Activated T-helper 1 cell treated with anti-CD3 and anti-CD28 coated beads, Interleukin-2, amount 50 U/mL, for 16 hours (primary cell): ENCODE measurements at places on chromosomes 7 and 10.

DNA sequence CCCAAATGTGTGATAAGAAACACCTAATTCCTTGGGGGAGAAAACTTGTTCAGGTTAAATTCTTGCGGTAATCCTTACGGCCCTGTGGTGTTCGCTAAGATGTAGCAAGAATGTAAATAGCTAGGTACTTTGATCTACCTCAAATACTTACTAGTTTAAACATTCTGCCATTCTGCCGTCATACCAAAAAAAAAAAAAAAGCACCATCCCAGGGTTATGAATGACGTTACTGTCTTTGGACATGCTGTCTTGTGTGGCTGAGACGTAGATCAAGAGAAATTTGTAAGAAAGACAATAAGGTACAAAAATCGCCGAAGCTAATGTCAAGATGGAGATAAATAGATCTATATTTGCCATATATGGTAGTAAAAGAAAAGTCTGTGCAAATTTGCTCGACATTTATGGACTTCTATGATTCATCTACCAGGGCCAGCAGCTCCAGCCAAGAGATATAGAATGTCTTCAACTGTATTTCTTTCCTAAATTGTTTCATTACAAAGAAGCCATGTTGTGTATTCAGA is 195.6 kb downstream of the CUX1 start:
- no peak for DNase-seq

- DNase-seq = no peak
These were observed 52.5 kb upstream of the SEPTIN7 start for GRCh38 chr7:35748371-35748770.

- no peak for DNase-seq
These were observed 9.1 kb downstream of the C10orf90 start for GRCh38 chr10:126661356-126661755.

DNA sequence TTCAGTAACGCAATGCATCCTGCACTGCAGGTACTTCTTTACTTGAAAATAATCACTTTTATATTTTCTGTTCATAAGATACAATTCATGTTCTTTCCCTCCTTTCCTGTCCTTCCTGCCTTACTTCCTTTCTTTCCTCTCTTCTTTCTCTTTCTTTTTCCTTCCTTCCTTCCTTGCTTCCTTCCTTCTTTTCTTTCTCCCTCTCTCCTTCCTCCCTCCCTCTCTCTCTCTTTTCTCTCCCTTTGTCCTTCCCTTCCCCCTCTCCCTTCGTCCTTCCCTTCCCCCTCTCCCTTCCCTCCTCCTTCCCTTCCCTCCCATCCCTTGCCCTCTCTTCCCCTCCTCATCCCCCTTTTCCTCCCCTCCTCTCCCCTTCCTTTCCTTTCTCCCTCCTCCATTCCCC is 227.8 kb upstream of the KLF6 start:
- DNase-seq = no peak

- no peak for DNase-seq
These were observed 177.1 kb downstream of the DGKI start for GRCh38 chr7:137669706-137670105.

GRCh38 chr10:34116681-34117271 is 698.3 kb downstream of the PARD3 start:
- no peak for DNase-seq

- DNase-seq = no peak
These were observed 50.7 kb upstream of the AMPH start for GRCh38 chr7:38681882-38682281.

- DNase-seq = no peak
These were observed 8.3 kb upstream of the LRRC4 start for GRCh38 chr7:128039544-128039953.

DNA sequence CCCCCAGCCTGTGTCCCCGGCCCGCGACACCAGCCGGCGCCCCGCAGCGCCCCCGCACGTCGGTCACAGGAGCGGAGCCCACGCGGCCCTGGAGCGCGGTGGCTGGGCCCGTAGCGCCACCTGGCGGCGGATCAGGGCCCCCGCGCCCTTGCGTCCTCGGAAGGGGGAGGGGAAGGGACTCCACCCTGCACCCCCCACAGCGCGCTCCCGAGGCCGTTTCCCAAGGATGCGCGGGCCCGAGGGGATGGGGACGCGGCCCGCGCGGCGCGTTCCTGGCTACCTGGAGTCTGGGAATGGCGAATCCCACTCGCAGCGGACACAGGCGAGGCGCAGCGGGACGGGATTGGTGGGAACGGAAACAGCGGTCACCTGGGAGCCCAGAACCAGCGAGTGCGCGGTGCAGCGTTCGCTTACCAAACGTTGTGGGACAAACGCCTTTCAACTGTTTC is 23.8 kb upstream of the MKI67 start:
- peak; percentile 49 for DNase-seq

GRCh38 chr10:47104151-47104605 is 192.9 kb downstream of the PTPN20 start:
- no peak for DNase-seq

GRCh38 chr7:97851683-97852082 is 20.5 kb downstream of the ASNS start:
- no peak for DNase-seq

DNA sequence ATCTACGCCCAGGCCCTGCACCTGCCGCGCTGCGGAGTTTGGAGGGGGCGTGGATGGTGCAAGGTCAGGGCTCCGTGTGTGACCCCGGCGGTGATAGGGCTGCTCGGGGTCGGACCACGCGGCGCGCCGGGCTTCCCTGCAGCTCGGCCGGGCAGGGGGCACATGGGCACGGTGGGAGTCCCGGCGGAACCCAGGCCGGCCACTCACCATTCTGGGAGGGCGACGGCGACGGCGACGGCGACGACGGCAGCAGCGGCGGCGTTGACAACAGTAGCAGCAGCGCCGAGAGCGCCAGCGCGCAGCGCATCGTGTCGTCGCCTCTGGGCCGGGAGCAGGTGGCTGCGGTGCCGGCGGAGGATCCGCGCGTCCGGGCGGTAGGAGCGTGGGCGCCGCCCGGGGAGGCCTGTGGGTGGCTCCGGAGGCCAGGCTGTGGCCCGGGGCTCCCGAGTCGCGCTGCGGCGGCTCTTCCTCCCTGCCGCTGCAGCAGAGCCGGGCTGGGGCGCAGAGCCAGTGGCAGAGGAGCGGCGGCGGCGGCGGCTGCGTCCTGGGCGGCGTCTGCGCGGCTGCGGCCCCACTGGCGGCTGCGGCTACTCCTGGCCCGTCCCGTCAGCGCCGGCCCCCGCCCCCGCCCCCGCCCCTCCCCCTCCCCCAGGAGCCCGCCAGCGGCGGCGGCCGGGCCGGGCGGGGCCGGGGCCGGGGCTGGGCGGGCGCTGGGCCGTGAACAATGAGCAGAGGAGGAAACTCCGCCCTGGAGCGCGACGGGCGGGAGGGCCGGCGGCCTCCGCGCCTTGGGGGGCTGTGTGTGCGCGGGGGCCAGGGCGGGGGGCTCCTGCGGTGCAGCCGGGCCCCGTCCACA is at the start of gene PODXL:
Gene PODXL, minus strand, starts transcription at position 576 of the 856 bp plus-strand sequence. Its CDS starts 269 bp downstream, at position 307.
- peak; percentile 20 for DNase-seq

DNA sequence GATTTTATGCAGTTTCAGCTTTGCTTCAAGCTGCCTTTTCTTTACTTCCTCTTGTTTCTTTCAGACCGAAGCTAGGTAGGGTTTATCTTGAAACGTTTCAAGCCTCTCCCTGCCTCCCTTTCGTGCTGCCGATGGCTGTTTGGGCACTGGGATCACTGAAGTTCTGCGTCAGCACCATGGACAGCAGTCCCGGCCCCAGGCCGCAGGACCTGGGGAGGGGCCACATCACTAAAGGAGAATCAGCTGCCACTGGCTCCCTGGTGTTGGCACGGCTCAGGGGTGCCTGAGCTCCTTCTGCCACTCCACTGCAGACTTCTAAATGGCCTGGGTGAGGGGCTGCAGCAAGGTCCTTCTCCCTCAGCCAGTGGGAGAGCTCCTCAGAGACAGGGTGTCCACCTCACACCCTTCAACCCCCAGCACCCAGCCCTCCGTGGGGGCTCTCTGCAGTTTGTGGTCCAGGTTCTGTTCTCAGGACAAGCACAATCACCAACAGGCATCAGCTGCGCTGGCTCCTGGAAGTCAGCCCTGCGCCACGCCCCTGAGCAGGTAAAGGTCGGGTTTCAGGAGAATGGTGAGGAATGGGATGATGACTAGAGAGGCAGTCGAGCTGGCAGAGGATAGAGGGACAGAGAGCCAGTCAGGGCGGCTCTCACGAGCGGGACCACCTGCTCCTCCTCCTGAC is 387.2 kb downstream of the TCERG1L start:
- no peak for DNase-seq

DNA sequence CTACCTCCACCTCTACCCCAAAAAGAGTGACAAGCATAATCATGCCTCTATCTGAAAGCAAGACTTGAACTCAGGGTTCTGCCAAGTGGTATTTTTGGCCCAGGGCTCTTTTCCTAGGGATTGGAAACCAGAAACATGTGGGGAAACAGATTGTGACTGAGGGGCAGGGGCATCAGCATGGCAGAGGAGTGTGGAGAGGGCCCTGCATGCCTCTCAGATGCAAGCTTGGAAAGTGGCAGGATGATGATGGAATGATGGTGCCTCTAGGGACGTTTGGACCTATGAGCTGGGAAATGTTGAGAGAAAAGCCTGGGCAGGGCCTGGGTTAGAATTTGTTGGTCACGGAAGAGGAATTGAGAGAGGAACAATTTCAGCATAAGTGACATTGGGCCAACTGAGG is 78.4 kb upstream of the LEP start:
- DNase-seq = no peak

DNA sequence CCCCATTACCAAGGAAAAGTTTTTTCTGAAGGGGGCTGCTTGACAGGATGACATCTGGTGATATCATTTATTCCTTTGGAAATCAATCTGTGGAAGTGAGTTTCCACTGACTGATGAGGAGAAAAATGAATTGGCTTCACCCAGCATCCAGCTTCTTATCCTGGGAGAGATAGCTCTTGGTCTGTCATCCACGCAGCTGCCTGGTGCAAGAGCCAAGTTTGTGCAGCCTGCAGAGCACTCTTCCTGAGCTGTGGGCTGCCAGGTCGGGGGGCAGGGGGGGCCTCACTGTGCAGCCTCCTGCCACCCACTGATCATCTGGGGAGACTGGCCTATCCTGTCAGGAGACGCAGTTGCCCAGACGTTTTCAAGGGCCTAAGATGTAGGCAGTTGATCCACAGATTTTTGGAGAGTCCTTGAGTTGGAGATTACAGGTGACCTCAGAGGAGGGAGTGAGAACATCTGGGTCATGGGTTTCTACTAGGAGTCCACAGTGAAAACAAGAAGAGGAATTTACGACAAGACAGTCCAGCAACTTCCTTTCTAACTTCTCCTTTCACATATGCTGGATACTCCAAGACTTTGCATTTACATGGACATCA is 75.4 kb downstream of the EGFR start:
- no peak for DNase-seq

DNA sequence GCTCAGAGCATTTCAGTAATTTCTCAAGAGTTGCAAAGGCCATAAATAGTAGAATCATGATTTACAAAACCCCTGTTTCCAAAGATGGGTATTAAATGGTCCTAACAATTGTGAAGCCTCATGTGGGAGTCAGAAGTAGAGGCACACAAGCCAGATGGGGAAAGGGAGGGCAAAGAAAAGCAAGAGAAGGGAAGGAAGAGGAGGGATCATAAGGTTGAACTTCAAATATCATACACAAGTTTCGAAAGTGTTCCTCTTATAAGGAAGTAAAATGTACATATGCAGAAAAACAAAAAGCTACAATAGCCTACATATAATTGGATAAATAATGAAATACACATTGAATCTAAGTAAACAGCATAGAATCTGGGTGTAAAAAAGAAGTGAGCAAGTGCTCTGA is 6.0 kb downstream of the LIPN start:
- no peak for DNase-seq

- no peak for DNase-seq
These were observed 674.3 kb downstream of the INHBA start for GRCh38 chr7:41028580-41028979.

- DNase-seq = no peak
These were observed 694 bp downstream of the COL1A2 start for GRCh38 chr7:94395141-94396036.
